AG10803 (cell line): ENCODE measurements at places on chromosomes 16 and 17.
A peak's percentile ranks its signal among the peaks of the same experiment; 100 is the strongest.

DNA sequence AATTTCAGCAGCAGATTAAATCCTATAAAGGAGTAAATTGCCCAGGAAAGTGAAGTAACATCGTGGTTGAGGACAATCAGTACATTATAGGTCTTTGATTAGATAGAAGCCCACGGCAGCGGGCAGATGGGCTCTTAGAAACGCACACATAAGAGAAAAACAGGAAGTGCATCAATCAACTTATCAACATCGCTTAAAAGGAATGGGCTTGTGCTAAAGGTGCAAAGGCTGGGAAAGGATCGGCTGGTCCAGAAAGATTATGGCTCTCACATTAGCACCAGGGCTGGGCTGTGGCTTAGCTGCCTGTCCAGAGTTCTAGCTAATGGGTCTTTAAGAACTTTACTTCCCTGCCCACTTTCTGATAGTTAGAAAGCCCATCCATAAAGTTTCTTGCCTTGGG lies 292.0 kb upstream of the TNRC6C start:
- no peak for DNase-seq

DNA sequence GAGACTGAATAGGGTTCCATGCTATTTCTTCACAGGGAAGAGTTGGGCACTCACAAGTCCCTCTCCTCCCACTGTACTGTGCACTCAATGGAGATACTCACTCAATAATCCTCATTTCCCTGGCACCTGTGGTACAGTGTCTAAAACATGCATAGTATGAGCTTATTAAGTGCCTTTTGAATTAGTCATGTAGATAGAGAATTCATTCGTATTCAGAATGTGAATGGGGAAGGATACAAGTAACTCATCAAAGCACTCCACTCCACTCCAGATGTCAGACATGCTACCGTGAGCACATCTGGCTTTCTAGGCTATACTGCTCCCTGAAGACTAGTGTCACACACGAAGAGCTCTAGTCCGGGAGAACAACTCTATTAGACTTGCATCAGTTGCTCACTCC lies 6.3 kb downstream of the C17orf75 start:
- peak; percentile 97 for DNase-seq

DNA sequence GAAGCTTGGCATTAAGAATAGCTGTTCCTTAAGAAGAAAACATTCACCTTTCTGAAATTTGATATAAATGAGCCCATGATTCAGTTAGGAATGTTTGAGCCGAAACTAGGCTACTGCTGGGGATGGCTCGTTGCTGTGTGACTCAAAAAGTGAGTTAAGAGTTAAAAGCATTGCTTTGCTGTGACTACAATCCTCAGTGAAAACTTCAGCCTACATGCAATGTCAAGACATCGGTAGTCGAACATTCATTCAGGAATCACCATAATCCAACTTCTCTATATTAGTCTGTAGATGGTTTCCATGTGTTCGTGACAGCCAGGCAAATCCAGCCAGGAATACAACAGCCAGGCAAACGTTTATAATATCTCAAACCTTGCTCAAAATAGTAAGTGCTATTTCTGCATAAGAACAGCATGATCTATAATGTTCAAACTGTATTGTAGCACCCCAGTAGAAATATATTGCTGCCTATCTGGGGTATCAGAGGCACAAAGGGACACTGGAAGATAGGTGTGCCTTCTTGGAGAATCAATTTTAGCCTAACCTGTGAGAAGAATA lies 1225.1 kb downstream of the CDH8 start:
- DNase-seq = peak; percentile 62

DNA sequence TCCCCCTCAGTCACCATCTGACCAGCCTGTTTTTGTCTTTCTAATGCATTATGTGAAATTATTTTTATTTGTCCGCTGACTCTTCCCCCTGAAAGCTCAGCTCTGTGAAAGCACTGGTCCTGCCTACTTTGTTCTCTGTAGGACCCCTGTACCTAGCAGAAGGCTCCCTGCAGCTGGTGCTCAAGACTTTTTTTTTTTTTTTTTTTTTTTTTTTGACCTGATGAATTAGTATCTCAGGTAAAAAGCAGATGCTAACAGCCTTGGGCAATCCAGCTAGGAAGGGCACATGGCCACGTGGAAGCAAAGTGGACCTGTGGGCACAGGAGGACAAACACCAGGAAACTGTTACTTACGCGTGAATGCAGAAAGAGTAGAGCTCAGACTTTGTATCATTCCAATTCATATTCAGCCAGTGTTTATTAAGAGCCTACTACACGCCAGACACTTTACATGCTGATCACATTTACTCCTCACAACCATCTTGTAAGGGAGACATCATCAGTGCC lies 629 bp upstream of the UNC119 start:
- no peak for DNase-seq

- DNase-seq = peak; percentile 86
These were observed at the start of gene SETD6 for GRCh38 chr16:58515125-58515870. Gene SETD6, plus strand, starts transcription at chr16:58515517. Its CDS starts 21 bp downstream, at chr16:58515538.

DNA sequence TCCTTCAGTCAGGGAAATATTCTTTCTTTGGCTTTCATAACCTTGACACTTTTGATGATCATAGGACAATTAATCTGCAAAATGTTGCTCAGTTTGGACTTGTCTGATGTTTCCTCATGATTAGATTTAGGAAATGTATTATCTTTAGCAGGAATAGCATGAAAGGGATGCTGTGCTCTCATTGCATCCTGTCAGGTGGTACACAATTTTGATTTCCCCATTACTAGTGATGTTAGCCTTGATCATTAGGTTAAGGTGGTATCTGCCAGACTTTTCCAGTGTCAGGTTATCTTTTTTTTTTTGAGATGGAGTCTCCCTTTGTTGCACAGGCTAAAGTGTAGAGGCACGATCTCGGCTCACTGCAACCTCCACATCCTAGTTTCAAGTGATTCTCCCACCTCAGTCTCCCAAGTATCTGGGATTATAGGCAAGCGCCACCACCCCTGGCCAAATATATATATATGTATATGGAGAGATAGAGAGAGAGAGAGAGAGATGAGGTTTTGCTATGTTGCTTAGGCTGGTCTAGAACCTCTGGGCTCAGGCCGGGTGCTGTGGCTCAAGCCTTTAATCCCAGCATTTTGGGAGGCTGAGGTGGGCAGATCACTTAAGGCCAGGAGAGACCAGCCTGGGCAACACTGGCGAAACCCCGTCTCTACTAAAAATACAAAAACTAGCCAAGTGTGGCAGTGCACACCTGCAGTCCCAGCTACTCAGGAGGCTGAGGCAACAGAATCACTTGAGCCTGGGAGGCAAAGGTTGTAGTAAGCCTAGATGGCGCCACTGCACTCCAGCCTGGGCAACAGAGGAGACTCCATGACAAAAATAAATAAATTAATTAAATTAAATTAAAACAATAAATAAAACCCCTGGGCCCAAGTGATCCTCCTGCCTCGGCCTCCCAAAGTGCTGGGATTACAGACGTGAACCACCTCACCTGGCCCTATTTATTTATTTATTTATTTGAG lies 15.8 kb upstream of the CAVIN1 start:
- peak; percentile 31 for DNase-seq

DNA sequence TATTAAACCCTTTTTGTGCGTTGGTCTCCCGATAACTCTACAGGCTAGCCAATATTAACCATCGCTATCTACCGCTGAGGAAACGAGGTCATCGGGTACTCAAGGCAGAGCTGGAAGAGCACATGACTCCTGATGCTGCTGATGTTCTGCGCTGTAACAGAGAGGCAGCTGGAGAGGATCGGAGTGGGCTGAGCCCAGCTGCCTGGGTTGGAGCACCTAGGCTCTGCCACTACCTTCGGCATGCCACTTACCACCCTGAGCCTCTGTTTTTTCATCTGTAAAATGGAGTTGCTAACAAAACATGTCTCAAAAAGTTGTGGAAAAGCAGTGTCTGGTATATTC lies 432 bp upstream of the SLC46A1 start:
- DNase-seq = no peak

DNA sequence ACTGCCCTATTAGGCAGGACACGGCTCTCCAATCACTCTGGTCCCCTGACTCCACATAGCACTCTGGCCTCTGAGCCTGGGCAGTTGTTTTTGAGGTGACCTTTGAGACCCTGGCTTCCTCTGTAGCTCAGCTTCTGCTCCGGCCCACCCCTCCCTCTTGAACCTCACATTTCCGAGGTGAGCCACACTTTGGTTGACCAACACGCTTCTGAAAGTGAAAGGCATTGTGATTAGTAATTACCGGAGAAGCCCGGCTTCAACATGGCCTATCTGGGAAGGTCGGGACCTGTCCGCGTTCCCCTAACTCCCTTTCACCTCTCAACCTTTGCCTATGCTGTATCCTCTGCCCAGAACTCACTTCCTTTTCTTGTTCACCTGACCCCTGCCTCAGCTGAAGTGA lies 10.3 kb upstream of the ITGAX start:
- no peak for DNase-seq

DNA sequence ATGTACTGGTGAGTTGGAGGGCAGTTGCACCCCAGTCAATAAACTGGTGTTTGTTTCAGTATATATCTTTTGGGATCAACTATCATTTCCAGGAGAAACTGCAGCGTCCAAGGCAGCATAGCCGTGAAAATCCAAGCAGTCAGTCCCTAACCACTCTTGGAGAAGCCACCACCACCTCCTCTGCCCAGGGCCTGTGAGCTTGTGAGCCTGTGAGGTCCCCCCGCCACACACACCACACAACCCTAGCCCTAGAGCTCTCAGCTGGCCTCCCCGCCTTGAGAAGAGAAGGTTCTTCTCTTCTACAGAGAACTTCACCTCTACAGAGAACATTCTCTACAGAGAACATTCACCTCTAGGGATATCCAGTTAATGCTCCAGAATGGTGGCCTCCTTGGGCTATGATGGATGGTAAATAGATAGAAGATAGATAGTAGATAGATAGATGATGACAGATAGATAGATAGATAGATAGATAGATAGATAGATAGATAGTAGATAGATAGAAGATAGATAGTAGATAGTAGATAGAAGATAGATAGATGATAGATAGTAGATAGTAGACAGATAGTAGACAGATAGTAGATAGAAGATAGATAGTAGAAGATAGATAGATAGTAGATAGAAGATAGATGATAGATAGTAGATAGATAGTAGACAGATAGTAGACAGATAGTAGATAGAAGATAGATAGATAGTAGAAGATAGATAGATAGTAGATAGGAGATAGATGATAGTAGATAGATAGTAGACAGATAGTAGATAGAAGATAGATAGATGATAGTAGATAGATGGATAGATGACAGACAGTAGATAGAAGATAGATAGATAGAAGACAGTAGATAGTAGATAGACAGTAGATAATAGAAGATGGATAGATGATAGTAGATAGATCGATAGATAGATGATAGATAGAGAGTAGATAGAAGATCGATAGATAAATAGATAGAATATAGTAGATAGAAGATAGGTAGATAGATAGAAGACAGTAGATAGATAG lies 13.7 kb downstream of the ALOX15B start:
- no peak for DNase-seq

- no peak for DNase-seq
These were observed 6.5 kb downstream of the KRT14 start for GRCh38 chr17:41580244-41580575.

DNA sequence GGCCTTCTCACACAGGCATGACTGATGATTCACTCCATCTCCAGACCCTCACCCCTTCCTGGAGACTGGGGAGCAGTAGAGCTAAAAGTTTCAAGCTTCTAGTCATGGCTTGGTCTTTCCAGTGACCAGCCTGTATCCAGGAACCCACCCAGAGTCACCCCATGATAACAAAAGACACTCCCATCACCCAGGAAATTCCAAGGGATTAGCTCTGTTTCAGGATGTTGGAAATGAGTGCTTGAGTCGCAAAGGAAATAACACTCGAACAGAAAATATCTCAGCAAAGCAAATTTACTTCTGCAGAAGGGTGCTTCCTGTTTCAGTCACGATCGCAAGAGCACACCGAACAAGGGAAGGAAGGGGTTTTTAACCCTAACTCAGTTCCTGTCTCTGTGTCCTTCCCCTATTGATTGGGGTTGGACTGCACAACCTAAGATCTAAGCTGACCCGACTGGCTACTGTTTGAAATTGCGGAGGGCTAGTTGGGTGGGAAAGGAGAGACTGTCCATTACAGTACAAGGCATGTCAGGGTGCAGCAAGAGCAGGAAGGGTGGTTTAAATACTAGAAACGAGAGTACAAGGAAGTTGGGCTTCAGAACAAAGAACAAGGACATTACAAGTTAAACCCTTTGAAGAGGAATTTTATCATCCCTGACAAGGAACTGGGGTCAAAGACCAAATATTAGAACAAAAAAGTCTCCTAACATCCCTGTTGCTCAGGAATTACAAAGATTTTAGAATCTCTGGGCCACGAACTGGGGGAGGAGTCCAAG lies 224.4 kb upstream of the CACNG5 start:
- DNase-seq = no peak

DNA sequence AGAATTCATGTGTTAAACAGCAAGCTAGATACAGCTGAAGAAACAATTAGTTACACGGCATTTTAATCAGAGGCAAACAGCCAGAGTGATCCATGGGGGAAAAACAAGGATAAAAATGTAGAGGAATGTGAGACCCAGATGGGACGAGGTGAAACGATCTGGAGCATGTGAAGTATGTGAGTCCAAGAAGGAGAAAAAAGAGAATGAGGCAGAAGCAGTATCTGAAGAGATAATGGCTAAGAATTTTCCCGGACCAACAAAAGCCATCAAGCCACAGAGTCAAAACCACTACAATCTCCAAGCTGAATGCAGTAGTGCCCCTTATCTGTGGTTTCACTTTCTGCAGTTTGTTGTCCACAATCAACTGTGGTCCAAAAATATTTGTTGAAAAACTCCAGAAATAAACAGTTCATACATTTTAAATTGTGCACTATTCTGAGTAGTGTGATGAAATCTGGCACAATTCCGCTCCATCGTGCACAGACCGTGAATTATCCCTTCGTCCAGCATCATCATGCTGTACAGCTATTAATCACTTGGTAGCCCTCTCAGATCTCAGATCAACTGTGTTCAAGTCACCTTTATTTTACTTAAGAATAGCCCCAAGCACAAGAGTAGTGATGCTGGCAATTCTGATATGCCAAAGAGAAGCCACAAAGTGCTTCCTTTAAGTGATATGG lies 18.8 kb downstream of the MYH10 start:
- peak; percentile 76 for DNase-seq

- DNase-seq = no peak
These were observed 38.5 kb upstream of the SLC5A11 start for GRCh38 chr16:24807301-24807700.

GRCh38 chr16:1557576-1557975 lies 24.1 kb downstream of the TMEM204 start:
- no peak for DNase-seq

GRCh38 chr17:73770115-73770848 lies 126.0 kb upstream of the SDK2 start:
- peak; percentile 88 for DNase-seq
